ENCODE measurements at places on chromosomes 4 and X. TPM values are rescaled to one million over a fixed set of nuclear protein-coding genes. Genes with fewer than 3 reads are reported as not detected.

The NAA15 gene
- 66.5 TPM for total RNA-seq

The HSD17B13 gene
- total RNA-seq = 0.35 TPM

The CLTRN gene
- 0.24 TPM for total RNA-seq

The CT45A3 gene
- total RNA-seq = not detected

- no peak for DNase-seq
These were observed 265.1 kb upstream of the MAD2L1 start for GRCh38 chr4:120331486-120332370.

DNA sequence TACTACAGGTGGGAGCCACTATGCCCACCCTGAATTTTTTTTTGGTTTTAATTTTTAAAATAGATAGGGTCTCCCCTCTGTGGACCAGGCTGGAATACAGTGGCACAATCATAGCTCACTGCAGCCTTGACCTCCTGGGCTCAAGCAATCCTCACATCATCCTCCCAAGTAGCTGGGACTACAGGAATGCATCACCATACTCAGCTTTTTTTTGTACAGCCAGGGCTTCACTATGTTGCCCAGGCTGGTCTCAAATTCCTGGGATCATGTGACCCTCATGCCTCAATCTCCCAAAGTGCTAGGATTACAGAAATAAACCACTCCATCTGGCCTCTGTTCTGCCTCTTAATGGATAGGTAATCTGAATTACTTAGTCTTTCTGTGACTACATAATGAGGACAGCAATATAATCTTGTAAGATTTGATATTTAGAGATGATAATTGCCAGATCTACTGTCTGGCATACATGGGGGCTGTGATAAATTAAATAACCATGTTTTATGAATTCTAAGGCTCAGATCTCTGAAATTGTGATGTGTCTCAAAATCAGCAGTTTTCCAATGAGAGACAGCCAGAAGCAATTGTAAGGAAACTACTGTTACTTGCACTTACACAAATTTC lies 26.7 kb downstream of the PDS5A start:
- DNase-seq = no peak

DNA sequence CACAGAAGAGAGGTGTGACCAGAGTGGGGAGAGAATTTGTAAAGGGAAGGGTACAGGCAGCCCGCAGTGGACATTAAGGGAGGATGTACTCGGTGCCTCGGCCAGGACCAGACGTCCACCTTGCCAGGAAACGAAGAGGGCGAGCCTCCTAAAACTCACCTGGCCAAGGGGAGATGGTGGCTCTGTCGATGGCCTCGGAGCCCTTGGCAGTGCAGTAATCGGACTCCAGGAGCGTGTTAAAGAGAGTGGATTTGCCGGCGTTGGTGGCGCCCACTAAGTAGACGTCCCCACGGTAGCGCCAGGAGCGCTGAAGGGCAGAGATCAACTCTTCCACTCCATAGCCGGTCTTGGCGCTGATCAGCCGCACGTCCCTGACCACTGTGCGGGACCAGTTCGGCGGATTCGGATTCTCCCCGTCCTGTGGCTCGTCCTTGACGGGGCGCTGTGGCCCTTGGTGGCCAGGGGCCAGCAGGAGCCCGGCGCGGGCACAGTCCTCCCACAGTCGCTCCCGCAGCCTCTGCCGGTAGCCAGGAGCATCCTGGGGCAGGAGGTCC lies 1.0 kb downstream of the NOA1 start:
- DNase-seq = no peak

- no peak for DNase-seq
These were observed 2.8 kb upstream of the PRDX4 start for GRCh38 chrX:23664496-23664895.

DNA sequence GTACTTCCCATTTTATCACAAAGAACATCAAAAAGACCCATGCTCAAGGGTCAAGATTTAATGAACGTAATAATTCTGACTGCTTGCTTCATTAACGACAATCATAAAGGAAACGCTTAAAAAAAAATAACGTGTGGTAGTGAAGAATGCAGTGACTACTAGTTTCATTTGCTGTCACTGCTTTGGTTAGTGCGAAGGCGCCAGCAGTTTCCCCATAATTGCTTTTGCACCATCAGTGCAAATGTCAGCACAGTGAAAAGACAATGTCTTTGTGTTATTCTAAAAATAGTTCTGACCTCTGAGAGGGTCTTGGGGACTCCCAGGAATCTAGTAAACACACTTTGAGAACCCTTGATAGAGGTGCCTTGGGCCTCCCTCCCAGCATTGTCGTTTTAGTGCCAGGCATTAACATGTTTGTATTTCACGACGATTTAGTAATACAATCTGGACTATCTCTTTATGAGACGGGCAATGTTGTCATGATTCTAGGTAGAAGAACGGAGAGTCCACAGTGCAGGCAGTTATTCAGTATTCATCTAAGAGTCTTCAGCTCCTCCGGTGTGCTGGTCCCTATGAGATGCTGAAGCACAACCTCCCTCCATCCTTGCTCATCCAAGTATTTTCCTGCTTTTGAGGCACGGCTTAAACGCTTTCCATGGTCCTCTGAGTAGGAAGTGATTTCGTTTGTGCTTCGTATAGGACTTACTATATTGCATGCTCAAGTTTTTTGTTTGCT lies 71.0 kb downstream of the AFF1 start:
- DNase-seq = no peak

- no peak for DNase-seq
These were observed 120.0 kb downstream of the SH3RF1 start for GRCh38 chr4:169150806-169151205.

GRCh38 chr4:184641451-184641850 lies 7.8 kb downstream of the CASP3 start:
- no peak for DNase-seq

GRCh38 chrX:19611636-19612376 lies 96.5 kb upstream of the MAP3K15 start:
- no peak for DNase-seq

GRCh38 chr4:7151668-7152227 lies 40.6 kb upstream of the SORCS2 start:
- no peak for DNase-seq

GRCh38 chr4:186700746-186701145 lies 22.9 kb downstream of the FAT1 start:
- no peak for DNase-seq

GRCh38 chr4:145697332-145697731 lies 17.4 kb downstream of the C4orf51 start:
- DNase-seq = no peak

Data from activated B cell treated with CpG ODN at 0.5 μM for 24 hours (primary cell).